ENCODE measurements at places on chromosomes 7 and 10.

- no peak for DNase-seq
These were observed 16.3 kb downstream of the OR2AE1 start for GRCh38 chr7:99860281-99861127.

DNA sequence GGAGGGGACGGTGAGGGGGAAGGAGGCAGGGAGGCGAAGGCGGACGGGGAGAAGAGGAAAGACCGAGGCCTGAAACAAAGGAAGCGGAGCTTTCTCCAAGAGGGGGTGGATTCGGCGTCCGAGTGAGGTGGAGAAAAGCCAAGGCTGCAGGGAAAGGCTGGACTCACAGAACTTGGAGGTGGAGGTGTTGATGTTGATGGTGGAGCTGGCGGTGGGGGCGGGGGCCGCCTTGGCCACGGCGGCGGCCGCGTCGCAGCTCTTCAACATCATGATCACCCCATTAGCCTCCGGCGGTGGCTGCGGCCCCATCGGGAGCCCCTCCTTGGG, 578 bp downstream of the CACUL1 start:
- peak; percentile 48 for DNase-seq

DNA sequence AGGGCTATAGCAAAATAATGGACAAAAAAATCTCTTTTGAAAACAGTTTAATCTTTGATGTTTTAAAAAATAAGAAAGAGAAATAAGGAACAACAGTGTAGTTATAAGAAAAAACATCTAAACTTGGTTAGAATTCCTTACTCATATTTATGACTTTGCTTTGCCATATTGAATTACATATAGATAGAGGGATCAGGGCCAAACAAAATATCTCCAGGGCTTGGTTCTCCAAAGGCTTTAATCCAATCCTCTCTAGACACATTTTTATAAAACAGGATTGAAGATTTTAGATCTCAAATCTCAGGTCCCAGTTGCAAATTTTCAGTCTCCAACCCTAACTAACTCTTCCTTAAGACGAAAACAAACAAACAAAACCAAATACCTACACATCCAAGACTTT, 72.6 kb upstream of the RHOBTB1 start:
- no peak for DNase-seq

DNA sequence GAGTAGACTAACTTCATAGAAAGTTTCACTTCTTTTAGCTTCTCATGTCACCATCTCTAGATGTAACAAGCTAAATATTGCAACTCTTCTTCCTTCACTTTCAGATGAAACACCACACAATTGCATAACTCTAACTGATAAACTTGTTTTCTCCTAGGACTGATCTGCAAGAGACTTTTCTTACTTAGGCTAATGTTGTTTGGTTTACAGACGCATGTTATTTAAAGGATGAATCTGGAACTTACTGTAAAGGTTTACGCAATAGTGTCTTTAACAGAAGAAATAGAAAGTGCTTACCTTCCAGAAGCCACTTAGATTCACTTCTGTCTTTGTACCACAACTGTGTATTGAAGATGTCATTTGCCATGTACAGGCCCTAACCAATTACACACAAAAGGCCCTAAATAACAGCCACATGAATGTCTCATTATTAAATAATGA, 22.1 kb upstream of the ZC3HAV1 start:
- DNase-seq = no peak

DNA sequence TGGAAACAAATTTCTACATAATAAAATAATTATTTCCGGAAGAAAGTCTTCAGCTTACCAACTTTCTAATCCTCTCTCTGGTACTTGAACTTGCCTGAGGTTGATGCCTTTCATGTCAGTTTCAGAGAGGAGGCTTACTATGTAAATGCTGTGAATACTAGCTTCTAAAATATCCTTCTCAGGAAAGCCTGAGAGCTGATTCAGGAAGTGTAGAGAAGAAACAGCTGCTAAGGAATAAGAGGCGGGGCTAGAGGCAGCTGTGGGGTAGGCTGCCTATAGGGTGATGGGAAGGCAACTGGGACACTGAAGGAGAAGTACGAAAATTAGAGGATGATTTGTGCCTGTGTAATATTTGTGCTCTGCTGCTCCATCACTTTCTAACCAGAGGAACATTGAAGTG, 69.3 kb downstream of the AVL9 start:
- no peak for DNase-seq

DNA sequence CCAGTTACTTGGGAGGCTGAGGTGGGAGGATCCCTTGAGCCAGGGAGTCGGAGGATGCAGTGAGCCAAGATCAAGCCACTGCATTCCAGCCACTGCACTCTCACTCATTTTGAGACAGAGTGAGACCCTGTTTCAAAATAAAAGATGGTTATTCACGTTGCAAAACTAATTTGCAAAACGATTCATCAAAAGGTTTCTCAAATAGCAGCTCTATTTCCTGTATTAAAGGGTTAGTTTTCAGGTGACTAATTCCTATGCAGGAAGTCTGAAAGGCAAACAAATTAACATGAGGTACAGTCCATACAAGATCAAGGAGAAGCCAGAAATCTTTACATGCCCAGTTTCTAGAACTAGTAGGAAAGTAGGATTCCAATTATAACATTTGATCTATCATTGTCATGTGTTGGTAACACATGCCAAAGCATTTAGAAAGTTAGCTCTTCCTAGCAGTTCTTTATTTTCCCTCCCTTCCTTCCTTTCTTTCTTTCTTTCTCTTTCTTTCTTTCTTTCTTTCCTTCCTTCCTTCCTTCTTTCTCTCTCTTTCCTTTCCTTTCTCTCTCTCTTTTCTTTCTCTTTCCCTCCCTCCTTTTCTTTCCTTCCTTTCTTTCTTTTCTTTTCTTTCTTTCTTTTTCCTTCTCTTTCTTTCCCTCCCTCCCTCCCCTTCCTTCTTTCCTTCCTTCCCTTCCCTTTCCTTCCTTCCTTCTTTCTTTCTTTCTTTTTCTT, 49.3 kb downstream of the DENND2A start:
- no peak for DNase-seq

- no peak for DNase-seq
These were observed 67.3 kb downstream of the CACUL1 start for GRCh38 chr10:118687472-118687871.

DNA sequence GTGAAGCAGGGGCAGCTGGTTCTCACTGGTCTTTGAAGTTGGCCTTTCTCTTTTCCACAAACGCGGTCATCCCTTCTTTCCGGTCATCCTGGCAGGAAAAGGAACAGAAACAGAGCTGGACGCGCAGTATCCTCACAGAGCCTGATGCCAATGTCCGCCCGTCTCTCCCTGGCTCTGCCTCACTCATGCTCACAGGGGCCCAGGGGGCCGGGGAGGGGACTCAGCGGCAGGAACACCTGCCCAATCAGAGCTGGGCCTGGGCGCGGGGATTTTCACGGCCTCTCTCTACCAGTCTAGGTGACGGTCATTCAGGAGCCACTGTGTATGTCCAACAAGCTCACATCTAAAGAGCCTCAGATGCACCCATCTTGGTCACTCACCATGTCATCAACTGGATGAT, 5.0 kb upstream of the FUOM start:
- DNase-seq = no peak

GRCh38 chr7:130985361-130985760, 251.4 kb upstream of the KLF14 start:
- DNase-seq = no peak

DNA sequence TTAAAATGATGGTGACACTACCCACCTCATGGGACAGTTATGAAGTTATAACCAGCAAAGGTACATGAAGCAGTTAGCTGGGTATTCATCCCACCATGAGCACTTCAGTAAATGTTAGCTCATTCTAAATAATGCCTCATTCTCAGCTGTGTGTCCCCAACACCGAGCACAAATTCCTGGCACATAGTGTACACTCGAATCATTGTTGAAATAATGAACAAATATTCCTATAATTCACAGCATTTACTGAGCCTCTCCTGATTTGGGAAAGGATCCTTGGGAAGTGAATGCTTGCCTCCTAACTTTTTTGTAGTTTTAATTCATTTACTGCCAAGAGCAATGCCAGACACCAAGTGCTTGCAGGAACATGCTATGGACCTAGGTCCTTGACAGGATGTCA, 235.2 kb downstream of the DGKI start:
- no peak for DNase-seq

DNA sequence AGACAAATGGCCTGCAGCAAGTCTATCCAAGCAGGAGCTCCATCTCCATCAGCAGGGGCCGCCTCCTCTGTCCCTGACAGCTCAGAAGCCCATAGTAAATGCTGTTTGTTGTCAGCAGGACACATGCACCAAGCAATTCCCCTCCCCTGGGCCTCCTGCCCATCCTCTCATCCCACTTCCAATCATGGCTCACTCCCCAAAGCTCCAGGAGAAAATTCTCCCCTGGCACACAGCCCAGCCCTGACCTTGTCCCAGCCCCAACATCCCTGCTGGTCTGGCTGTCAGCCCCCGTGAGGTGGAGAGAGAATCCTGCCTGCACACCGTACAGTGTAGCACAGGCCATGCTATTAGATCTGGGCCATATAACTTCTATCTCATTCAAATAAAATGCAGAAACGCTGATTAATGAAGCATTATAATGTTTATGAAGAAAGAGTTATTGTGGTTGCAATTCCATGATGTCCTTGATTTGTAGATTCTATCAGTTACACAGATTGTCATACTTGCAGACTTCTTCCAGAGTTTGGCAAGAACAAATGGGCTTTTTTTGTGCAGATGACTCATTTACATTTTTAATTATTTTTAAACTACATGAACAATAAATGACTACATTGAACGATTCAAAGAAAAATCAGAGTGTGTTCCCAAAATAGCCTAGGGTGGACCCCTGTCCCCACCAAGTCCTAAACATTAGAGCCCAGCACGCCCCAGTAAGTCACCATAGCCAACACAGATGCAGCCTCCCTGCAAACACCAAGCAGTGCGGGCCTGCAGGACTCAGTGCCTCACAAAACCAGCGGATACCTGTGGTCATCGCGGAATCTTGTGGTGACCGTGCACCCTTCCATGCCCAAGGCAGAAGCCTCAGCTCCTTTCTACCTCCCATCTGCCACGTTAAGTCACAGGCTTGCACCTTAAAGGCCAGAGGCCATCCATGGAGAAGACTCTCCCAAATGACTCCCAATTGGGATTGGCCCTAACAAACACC, 70.1 kb downstream of the COBL start:
- no peak for DNase-seq

DNA sequence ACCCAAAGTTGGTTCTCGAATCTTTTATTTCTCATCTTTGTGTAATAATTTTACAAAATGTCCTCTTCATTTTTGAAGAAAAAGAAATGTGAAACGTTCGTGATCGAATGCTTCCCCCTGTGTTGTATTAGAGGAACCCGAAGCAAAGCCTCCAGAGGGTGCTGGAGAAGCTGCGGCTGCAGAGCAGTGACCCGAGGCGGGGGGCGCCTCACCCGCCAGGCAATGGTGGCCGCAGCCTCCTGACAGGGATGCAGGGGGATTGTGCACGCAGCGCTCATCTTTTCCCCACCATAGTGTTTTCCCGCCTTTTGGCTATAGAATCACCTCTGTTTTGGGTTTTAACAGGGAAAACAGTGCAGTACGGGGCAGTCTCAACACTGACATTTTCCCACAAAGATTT, 307.5 kb upstream of the ANKRD30A start:
- no peak for DNase-seq

GRCh38 chr7:148265896-148266295, 324.7 kb upstream of the C7orf33 start:
- no peak for DNase-seq

GRCh38 chr7:90425376-90425775, 22.1 kb downstream of the CLDN12 start:
- no peak for DNase-seq

GRCh38 chr10:71671994-71672946, 47.3 kb downstream of the C10orf105 start:
- no peak for DNase-seq

Measured in HEK293T (cell line).